ENCODE measurements at places on chromosomes 3 and 15.

- DNase-seq: no peak
These were observed 244.7 kb upstream of the TBL1XR1 start for GRCh38 chr3:177441813-177442646.

GRCh38 chr3:28081533-28081947 lies 159.9 kb upstream of the CMC1 start:
- no peak for DNase-seq

DNA sequence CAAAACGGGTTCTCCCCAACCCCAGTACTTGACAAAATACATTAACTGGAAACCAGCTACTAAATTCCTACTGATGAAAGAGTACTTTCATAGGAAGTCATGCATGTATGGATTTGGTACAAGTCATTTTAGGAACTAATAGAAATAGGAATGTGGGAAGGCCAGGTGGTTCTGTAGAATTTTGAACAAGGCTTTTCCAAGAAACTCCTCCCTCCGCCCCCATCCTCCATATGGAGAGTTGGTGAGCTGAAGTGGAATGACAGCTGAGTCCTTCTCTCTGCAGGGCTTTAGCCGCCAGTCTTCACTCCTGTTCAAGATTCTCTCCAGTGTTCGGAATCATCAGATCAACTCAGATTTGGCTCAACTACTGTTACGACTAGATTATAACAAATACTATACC lies 33.2 kb downstream of the TUBGCP4 start:
- no peak for DNase-seq

DNA sequence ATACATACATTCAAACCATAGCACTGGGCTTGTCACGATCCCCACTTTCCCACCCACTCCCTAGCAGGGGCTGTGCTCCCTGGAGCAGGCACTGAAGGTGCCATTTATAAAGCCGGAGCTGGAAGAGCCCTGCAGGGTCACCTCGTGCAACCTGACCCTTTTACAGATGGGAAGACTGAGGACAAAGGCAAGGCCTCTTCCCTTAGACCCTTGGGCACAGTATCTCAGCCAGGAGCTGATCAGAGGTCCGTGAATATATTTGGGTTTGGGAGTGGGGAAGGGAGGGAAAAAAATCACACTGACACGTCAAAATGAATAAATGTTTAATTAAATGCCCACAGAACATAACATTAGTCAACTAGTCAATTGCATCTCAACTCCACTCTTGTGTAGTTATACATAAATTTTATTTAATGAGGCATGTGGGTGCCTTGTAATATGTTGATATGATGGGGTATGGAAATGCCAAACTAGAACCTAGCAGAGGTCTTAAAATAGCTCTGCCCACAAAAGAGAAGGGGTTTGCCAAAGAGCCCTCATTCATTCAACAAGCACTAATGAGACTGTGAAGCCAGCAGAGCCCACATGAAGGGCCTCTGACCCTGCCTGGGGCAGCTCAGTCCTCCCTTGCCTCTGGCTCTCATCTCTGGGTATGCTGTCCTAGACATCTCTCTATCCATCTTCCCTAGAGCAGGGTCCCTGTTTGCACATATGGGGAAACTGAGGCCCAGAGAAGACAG lies 119.4 kb downstream of the NUP210 start:
- DNase-seq: no peak

Measured in activated CD4-positive, alpha-beta T cell treated with anti-CD3 and anti-CD28 coated beads, Interleukin-2, Interleukin-4, amounts not matched to agents 100 ng/mL and 50 ng/mL, durations not matched to agents 16 hours and 8 hours (primary cell).